ENCODE measurements at places on chromosomes 5 and 9. TPM values are rescaled to one million over a fixed set of nuclear protein-coding genes. Genes with fewer than 3 reads are reported as not detected.

Gene HMMR
- polyA plus RNA-seq, result 22.5 TPM

DNA sequence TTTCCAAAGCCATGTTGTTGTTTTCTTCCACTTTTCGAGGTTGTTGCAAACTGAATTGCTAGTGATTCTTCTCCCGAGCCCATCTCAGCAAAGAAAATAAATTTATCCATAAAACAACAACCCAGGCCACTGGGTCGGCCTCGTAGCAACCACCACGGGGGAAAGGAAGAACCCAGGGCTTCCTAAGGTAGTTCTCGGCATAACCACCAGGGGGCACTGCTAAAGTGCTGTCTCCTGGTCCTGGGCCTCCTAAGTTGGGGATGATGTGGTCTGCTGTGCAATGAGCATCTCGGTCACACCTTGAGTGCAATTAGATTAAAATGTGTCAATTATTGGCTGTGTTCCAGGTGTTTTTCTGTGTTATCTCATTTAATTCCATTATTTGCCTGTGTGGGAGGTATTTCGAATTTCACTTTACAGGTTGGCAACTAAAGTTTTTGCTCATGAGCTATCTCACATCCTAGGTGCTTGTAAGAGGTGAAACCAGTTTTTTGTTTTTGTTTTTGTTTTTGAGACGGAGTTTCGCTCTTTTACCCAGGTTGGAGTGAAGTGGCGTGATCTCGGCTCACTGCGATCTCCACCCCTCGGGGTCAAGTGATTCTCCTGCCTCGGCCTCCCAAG, 102.8 kb upstream of the DAP start:
- no peaks in the 10 kb centered on the region for H3K36me3 ChIP-seq
- no peaks in the 10 kb centered on the region for H3K27me3 ChIP-seq
- no peak overlapping the region for H3K4me3 ChIP-seq
- H3K4me1 ChIP-seq, result no peaks in the 10 kb centered on the region
- DNase-seq, result peak; percentile 56

DNA sequence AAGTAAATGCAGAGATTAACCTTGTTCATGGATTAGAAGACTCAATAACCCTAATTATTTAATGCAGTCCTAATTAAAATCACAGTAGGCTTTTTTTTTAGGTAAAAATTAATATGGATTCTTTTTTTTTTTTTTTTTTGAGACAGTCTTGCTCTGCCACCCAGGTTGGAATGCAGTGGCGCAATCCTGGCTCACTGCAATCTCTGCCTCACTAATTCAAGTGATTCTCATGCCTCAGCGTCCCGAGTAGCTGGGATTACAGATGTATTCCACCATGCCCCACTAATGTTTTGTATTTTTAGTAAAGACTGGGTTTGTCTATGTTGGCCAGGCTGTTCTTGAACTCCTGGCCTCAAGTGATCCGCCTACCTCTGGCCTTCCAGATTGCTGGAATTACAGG, 40.6 kb downstream of the DENND4C start:
- peaks cover 2% of the 10 kb centered on the region for H3K4me1 ChIP-seq
- peaks cover 24% of the 10 kb centered on the region for H3K36me3 ChIP-seq
- no peak overlapping the region for H3K27ac ChIP-seq
- H3K4me3 ChIP-seq, result no peak overlapping the region

- no peak for DNase-seq
- peaks cover 30% of the 10 kb centered on the region for H3K27me3 ChIP-seq
- H3K4me3 ChIP-seq, result no peak overlapping the region
- no peak overlapping the region for H3K27ac ChIP-seq
- H3K4me1 ChIP-seq, result no peaks in the 10 kb centered on the region
- H3K36me3 ChIP-seq, result no peaks in the 10 kb centered on the region
Observed at GRCh38 chr9:130651221-130651620, 13.2 kb upstream of the PRDM12 start.

DNA sequence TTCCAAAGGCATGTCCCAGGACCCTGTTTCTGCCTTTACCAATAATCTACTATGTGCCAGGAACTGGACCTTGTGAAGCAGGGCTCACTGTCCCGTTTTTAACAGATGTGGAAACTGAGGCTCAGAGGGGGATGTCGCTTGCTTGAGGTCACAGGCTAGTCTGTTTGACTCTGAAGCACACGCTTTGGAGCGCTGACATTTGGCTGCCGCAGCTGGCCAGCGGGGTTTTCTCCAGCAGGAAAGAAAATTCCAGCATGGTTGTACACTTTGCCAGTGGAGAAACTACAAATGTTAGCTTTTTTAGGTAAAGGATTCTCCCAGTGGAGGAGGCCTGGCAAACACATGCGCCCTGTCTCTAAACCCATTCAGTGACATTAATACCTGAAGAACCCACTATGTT, 50.5 kb downstream of the SH3PXD2B start:
- H3K4me3 ChIP-seq, result no peak overlapping the region
- H3K36me3 ChIP-seq, result no peaks in the 10 kb centered on the region
- DNase-seq, result no peak
- peak overlapping the region; percentile 63 for H3K27ac ChIP-seq
- H3K27me3 ChIP-seq, result no peaks in the 10 kb centered on the region

GRCh38 chr5:603081-603998, 8.8 kb upstream of the CEP72 start:
- peaks cover 2% of the 10 kb centered on the region for H3K4me1 ChIP-seq
- no peak for DNase-seq
- no peak overlapping the region for H3K4me3 ChIP-seq
- H3K36me3 ChIP-seq, result no peaks in the 10 kb centered on the region

Measured in small intestine (tissue), 16 donors.